ENCODE measurements at places on chromosomes 5 and 9.

- no peak for DNase-seq
Observed at GRCh38 chr5:132022737-132023136, 11.3 kb upstream of the ACSL6 start.

- DNase-seq: no peak
Observed at GRCh38 chr5:176723440-176723839, 76.2 kb downstream of the TSPAN17 start.

GRCh38 chr5:147388184-147389108, 121.4 kb downstream of the DPYSL3 start:
- no peak for DNase-seq

DNA sequence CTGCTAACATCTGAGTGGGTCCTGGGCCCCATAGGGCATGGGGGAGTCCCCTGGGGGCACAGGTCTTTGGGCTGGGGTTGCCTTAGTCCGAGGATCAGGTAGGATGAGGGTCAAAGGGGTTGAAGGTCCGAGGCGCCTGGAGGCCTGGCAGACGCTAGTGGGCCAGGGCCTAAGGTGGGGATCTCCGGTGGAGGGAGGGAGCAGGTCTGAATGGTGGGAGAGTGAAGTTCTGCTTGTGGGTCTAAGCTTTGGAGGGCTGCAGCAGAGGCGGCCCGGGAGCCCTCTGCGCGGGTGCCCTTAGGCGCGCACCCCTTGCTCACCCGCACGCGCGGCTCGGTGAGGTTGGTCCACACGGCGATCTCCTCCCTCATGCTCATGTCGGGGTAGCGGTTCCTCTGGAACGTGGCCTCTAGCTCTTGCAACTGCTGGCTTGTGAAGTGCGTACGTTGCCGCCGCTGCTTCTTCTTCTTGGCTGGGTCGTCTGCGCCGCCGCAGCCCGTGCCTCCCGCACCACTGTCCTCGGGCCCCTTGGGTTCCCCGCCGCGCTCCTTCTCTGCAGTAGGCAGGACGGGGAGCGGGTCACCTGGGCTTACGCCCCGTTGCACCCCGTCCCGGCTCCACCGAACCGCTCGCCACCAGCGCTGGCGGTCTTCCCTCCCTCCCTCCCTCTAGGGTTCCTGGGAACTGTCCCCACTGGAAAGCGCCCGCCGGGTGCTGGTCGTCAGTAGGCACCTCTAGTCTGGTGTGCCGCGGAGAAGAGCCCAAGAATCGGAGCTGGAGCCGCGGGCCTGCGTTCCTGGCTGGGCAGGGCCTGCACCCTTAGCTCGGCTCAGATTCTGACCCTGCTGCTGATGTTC, 2.8 kb downstream of the PITX1 start:
- no peak for DNase-seq

DNA sequence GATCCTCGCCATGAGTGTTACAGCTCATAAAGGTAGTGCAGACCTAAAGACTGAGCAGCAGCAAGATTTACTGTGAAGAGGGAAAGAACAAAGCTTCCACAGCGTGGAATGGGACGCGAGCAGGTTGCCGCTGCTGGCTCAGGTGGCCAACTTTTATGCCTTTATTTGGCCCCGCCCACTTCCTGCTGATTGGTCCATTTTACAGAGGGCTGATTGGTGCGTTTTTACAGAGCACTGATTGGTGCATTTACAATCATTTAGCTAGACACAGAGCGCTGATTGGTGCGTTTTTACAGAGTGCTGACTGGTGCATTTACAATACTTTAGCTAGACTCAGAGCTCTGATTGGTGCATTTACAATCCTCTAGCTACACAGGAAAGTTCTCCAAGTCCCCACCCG, 13.9 kb downstream of the PLK2 start:
- no peak for DNase-seq

- no peak for DNase-seq
Observed at GRCh38 chr9:136117916-136118319, 757 bp downstream of the TMEM250 start.

DNA sequence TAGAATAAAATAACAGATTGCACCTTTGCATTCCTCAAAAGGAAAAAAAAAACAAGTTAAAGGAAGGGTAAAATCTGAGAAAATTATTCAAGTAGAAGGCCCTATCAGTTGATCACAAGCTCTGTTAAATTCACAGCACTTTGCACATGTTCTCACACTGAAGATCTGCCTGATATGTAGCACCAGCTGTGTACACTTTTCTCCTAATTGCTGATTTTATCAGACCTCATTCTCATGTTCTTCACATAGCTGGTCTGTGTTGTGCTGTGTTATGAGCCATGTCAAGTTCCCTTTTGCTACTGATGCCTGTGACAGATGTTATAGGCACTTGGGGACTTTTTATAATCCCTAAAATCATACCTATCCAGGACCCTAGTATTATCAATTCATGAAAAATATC, 390.4 kb upstream of the PRR16 start:
- no peak for DNase-seq

DNA sequence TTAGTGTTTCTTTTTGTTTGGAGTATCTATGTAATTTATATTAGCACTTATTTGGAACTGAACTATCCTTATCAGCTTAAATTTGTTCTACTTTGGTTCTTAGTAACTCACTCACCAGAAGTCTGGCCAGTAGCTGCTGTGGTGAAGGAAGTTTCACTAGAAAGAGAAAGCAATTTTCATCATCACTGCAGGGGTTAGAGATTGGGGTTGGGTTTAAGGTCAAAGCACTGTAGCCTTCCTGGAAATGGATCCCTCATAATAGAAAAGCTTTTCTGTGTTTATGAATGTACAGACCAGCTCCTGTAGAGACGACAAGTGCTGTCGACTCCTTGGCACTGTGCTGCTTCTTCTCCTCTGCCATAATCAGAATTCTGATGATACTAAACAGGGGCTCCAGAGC, 22.2 kb downstream of the MROH2B start:
- no peak for DNase-seq

- DNase-seq: no peak
Observed at GRCh38 chr5:140150201-140150600, 24.5 kb downstream of the IGIP start.

GRCh38 chr5:67033880-67034651, 162.5 kb downstream of the CD180 start:
- DNase-seq: no peak

GRCh38 chr9:98373609-98374008, 118.2 kb upstream of the TBC1D2 start:
- no peak for DNase-seq

- DNase-seq: no peak
Observed at GRCh38 chr9:76004526-76004925, 114.1 kb downstream of the PCSK5 start.

- no peak for DNase-seq
Observed at GRCh38 chr9:94870793-94871558, 144.5 kb downstream of the AOPEP start.

GRCh38 chr9:83422527-83422926, 115.7 kb downstream of the FRMD3 start:
- no peak for DNase-seq

GRCh38 chr5:26945901-26946300, 92.5 kb downstream of the CDH9 start:
- DNase-seq: no peak

- no peak for DNase-seq
Observed at GRCh38 chr5:115586525-115587146, 15.6 kb downstream of the TICAM2 start.

DNA sequence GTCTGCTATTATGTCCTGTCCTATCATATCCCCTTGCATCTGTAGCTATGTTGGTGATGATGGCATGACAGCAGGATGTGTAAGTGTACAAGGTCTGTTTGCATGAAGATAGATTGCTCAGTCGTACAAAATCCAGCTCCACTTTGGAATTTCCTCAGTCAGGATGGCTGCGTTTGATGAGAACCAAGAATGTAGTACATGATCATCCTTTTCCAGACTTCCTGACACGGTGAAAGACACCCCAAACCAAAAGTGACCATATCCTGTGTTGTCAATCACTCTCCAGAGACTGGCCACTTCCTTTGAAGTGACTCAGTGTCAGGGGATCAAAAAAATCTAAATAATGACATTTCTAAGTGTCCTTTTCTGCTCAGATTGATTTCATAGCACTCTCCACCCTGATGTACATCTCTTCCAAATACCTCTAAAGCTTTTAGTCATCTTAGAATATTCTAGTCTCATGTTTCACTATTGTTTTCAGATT, 213.4 kb downstream of the PLK2 start:
- no peak for DNase-seq

GRCh38 chr5:87048156-87048555, 219.5 kb upstream of the RASA1 start:
- no peak for DNase-seq

- peak; percentile 88 for DNase-seq
Observed at GRCh38 chr9:91766315-91767069, 183.5 kb downstream of the ROR2 start.

GRCh38 chr5:43096916-43097315, 23.8 kb upstream of the ZNF131 start:
- no peak for DNase-seq

GRCh38 chr5:20469390-20469789, 481.4 kb upstream of the CDH18 start:
- no peak for DNase-seq

DNA sequence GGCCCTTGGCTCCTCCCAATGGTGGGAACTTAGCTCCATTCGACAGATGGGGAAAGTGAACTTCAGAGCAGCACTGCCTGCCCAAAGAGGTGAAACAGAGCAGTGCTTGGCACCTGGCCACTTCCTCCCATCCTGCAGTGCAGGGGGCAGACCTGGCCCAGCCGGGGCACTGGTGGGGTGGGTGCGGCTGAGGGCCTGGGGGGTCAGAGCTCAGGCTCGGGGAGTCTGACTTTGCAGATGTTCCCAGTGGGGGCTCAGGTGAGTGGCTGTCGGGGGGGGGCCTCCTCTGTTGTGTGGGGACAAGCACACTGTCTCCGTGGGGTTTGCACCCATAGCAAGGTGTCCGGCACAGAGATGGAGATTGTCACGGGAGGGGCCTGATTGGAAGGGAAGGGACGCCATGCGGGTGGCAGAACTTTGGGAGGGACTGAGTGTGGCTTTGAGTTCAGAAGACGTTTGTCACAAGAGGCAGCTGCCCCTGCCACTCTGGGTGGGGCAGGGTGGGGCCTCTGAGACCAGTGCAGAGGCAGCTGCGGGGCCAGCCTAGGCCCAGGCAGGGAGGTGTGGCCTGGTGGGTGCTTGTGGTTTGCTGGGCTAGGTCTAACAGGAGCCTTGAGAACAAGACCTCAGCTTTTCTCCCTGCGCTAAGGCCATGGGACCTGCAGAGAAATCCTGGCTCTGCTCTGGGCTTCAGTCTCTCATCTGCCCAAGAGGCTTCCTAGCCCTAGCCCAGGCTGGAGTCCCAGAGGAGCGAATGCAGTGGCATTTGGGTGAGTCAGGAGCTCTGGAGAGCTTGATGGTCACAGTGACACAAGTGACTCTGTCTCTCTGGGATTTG, 2.5 kb downstream of the MYMK start:
- no peak for DNase-seq

DNA sequence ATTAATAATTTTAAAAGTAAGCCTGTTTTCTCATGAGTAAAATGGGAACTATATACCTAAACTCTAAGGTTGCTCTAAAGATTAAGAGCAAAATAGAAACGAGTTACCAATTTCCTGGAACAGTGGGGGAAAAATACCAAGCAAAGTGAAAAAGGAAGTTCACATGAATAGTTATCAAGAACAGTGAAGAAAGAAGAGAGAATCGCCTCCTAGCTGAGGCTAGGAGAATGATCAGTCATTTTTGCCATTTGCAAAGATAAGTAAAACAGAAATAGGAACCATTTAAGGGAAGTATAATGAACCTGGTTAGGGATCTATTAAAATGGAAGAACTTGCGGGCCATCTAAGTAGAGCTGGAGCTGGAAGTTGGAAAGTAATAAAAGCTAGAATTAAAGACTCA, 50.7 kb downstream of the P4HA2 start:
- no peak for DNase-seq

DNA sequence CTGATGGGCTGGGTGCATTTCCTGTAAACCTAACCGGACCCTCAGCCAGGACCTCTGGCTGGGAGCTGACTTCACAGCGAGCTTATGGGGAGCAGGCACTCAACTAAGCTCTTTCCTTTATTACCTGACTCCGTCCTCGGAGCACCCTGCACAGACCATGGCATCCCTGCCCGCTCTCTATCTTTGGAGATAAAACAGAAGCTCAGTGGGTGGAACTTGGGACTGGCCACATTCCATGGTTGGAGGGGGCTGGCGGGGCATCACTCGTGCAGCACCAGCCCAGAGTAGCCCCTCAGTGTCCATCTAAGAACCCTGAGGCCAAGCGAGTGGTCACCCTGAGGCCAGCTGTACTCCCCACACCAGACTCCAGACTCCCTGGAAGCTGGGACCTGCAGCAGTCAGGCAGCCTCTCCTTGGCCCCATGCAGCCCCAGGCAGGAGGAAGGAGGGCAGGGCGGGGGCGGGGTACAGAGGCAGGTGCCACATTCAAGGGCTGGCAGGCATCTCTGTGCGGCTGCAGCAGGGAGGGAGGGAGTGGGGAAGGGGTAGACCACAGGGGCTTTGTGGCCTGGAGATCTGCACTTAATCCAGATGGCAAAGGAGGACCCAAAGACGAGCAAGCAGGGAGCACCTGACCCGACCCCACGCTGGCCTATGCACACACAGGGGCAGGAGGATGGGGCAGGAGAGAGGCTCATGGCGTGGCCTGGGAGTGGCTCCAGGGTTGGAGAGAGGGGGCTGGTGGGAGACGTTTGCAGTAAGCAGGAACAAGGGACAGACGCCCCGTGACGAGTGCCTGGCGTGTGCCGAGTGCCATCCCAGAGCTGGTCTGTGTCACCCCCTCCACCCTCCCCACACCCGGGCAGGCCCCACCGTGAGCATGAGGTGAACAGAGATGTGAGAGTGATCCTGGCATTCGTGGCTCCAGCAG, 26.1 kb downstream of the GLT6D1 start:
- no peak for DNase-seq

GRCh38 chr9:86406366-86406765, 52.2 kb upstream of the TUT7 start:
- DNase-seq: no peak

GRCh38 chr9:136429683-136430491, 9.8 kb downstream of the INPP5E start:
- no peak for DNase-seq

DNA sequence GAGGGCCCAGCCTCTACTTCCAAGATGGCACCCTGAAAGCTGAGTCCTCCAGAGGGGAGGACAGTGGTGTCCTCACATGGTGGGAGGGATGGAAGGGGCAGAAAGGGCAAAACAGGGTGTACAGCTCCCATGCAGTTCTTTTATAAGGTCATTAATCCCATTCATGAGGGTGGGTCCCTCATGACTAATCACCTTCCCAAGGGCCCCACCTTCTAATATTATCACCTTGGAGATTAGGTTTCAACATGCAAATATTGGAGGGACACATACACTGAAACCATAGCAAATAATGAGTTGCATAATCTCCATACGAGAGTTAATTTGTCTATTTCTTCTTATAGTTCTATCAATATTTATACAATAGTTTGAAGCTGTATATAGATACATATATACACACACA, 5.8 kb upstream of the ZBTB43 start:
- no peak for DNase-seq
